G401 (cell line): ENCODE measurements at places on chromosomes 3 and 15.

- no peak for DNase-seq
Observed at GRCh38 chr3:14256561-14257342, 78.1 kb downstream of the LSM3 start.

DNA sequence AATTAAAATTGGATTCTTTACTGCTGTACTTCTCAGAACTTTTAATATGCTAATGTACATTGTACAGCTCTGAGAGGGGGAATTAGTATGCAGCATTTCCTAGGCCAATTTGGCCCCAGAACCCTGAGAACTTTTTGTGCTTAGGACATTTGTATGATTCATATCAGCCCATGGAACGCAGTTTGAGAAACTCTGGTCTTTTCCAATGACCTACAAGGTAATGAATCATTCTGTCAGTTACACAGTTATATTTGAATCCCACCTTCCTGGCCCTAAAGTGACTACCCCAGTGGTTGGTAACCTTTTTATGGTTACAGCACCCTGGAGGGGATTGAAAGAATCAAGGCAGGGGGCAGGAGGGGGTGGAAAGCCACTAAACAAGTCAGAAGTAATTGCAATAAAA, 25.6 kb upstream of the KBTBD12 start:
- DNase-seq = peak; percentile 3

GRCh38 chr3:58633157-58633865, 33.3 kb downstream of the FAM3D start:
- DNase-seq = no peak

- no peak for DNase-seq
Observed at GRCh38 chr3:57157545-57157944, 7.6 kb downstream of the IL17RD start.

- no peak for DNase-seq
Observed at GRCh38 chr3:22117091-22117490, 366.1 kb upstream of the ZNF385D start.

- no peak for DNase-seq
Observed at GRCh38 chr3:40992023-40992422, 207.3 kb upstream of the CTNNB1 start.

DNA sequence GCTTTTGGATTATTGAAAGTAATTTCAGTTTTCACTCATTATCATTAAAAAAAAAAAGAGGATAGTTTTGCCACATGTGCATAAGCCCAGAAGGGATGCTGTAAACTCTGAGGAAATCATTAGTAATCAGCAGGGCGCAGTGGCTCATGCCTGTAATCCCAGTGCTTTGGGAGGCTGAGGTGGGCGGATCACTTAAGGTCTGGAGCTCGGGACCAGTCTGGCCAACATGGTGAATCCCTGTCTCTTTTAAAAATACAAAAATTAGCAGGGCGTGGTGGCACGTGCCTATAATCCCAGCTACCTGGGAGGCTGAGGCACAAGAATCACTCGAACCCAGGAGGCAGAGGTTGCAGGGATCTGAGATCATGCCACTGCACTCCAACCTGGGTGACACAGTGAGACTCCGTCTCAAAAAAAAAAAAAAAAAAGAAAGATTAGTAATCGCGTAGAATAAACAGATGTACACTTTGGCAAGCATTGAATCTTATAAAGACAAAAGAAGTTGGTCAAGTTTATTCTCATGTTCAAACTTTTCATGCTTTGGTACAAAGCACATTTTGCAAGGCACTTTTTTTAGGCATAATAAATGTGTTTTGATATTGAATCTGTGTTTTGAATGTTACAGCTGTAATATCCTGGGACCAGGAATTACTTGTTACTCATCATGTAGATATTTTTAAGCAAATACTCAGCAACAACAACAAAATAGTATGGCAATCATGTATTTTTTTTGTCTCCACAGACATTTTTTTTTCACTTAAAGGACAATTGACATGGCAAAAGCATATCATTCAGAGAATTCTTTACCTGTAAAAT, 93.2 kb upstream of the AGTR1 start:
- DNase-seq = no peak

- no peak for DNase-seq
Observed at GRCh38 chr3:40677321-40677720, 152.6 kb downstream of the ZNF621 start.

DNA sequence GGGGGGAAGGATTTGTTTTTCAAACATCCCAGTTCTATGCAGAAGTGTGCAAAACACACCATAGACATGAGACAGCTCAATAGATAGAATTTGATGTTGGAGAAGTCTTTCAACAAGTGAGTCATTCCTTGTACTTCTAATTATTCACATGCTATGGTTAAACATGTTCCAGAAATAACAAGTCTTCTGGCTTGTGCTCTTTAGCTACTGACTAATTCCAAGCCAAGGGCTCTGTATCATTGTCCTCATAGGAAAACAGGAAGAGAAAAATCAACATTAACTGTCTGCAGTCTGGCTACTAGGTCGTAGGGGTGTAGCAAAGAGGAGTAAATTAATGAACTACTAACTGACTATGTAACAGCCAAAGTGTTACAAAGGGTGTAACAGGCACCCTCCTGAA, 25.8 kb downstream of the LDHAL6B start:
- no peak for DNase-seq

- DNase-seq = no peak
Observed at GRCh38 chr15:36936613-36937012, 163.7 kb downstream of the MEIS2 start.

DNA sequence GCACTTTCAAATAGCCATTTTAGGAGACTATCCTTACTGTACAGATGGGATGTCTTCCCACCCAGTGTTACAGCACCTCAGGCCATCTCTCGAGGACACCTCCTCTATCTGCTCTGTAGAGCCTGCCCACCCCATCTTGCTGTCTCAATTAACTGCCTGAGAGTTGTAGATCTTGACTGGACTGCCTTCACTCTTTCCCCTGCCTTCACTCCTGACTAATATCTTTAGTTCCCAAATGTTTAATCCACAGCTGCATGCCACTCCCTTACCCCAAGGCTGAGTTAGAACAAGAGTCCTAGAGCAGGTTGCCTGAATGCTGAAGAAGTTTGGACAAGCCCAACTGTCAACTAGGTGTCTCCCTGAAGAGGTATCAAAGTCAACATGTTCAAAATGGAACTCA, 1.3 kb upstream of the PP2D1 start:
- DNase-seq = no peak

DNA sequence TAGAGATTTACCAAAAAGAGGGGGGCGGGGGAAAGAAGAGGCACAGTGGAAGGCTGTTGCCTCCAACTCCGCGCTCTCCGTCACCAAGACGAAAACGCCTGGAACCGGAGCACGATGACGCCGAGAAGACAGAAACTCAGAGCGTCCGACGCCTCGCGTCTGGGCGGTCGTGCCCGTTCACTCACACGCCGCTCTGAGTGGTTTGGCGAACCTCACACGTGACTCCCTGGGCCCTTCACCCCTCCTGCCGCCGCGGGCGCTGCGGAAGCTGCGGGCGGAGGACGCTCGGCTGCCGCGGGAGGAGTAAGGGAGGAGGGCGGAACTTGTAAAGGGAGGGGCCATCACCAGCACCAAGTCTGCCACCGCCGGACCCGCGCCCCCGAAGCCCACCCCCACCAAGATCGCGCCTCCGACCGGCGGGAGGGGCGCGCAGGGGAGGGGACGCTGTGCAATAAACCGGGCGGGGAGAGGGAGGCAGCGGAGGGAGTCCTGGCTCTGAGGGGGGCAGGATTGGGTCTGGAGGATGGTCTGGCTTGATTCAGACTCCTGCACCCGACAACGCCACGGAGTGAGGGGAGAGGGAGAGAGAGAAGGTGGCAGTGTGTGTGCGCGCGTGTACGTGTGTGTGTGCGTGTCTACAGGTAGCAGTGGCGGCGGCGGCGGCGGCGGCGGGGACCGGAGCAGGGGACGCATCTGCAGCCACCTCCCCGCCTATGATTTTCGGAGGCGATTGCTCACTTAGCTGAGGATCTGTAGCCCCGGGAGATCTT, 1.9 kb upstream of the NLGN1 start:
- peak; percentile 95 for DNase-seq
